A172 (cell line): ENCODE measurements at places on chromosomes 7 and 10. TPM values are rescaled to one million over a fixed set of nuclear protein-coding genes. Genes with fewer than 3 reads are reported as not detected.

GRCh38 chr7:26367219-26367711, 75.6 kb downstream of the SNX10 start:
- DNase-seq = no peak

GRCh38 chr7:128022631-128023532, 8.4 kb downstream of the LRRC4 start:
- no peak for DNase-seq

Gene C10orf62
- 0.38 TPM in 1 of 2 replicates, not detected in the other for total RNA-seq

Gene SGCE
- total RNA-seq = 24.0 and 25.0 TPM in 2 replicates
